ENCODE measurements at places on chromosomes 7 and 10.
A peak's percentile ranks its signal among the peaks of the same experiment; 100 is the strongest.

GRCh38 chr10:129788215-129788614 lies 175.9 kb downstream of the EBF3 start:
- no peak for DNase-seq

DNA sequence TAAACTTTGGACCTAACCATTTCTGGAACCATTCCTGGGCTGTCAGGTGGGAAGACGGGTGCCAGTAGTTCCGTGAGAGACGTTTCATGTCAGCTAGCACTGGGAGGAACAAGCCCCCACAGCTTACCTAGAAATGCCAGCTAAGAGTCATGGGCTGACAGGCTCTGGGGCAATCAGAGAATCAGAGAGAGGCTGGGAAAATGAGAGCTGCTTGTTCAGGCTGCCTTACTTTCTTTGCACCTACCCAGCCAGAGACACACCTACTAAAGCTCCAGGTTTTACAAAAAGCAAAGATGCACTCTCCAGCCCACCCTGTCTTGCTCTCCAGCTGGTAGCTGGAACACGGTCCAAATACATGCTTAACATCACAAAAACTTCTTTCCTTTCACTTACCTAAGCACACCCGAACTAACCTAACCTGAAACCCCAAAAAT lies 688 bp downstream of the PTN start:
- no peak for DNase-seq

GRCh38 chr10:80057171-80057570 lies 21.3 kb upstream of the TMEM254 start:
- no peak for DNase-seq

DNA sequence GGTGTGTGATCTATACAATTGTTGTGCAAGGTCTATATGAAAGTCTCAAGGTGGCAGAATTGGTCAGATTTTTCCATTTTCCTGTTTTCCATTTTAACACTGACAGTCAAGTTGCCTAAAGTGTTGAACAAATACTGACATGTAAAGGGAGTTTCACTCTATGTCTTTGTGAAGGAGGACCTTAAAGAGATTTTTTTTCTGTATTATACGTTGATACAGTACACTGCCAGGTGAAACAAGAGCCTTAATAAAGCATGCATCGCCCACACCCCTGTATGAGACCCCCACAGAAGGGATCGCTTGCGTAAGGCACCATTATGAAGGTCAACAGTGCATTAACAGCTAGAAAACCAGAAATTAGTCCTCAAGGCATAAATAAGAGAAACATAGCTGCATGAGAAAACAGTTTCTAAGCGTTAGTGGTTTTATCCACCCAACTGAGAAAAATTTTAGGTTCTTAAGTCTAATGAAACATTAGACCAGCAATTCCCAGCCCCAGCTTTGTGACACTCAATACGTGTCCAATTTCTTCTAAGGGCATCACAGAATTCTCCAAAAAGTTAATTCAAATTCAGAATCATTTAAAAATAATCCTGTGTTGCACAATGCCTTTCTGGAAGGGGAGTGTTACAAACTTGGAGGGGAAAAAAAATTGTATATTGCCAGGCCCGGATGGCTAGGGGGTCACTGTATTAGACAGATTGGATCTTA lies 6.9 kb downstream of the KLF6 start:
- no peak for DNase-seq

- no peak for DNase-seq
Measured at GRCh38 chr10:9733766-9734165, 1283.9 kb upstream of the CELF2 start.

- no peak for DNase-seq
Measured at GRCh38 chr7:146805082-146805481, 688.5 kb downstream of the CNTNAP2 start.

- no peak for DNase-seq
Measured at GRCh38 chr10:116237970-116238369, 35.0 kb downstream of the GFRA1 start.

GRCh38 chr7:27942711-27943110 lies 202.7 kb downstream of the TAX1BP1 start:
- no peak for DNase-seq

DNA sequence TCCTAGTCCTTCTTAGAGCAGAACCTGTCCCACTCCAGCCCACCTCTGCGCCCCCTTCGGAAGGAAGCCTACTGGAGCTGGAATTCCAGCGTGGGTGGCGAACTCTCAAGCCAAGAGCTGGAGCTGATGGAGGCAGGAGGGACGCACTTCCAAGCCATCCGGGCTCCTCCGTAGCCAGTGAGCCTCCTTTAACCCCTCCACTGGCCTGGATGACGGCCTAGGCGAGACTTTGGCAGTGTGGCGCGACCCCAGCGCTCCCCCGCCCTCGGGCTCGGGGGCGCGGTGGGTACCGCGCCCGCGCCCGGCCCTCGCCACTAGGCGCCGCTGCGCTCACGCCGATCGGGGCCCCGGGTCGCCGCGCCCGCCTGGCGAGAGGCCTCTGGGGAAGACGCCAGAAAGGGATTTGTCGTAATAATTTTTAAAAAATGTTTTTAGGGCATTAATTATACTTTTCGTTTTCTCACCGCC lies 5.1 kb upstream of the EMX2 start:
- DNase-seq: peak; percentile 34

DNA sequence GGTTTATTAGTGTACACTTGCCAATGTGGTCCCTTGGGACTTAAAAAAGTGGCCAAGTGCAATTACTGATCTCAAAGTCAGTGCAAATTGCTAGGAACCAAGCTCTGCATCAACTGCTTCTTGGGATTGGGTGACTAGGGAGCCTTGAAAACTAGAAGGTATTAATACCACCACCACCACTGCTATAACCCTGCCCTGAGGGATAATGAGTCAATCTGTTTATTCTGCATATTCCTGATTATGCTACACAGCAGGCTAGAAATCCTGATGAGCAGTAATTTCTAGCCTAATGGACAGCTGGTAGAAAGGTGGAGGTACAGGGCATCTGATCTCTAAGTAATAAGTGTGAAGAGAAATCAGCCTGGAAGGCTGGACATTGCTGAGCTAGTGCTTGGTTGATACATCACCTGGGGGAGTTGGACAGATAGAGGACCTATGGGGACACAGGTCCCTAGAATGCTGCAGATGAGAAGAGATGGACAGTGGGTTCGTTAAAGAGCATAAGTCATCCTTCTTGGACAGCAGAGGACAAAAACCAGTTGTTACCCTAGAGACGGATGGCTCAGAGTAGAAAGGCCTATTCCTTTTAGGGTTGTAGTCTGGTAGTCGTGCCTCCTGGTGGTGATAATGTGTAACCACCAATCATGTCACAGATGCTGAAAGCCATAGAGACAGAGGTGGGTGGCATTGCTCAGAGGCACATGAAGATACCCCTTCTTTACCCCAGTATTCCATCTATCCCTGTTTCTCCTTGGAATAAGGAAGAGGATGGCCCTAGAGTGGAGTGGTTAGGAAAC lies 554.8 kb downstream of the SORCS1 start:
- DNase-seq: no peak

DNA sequence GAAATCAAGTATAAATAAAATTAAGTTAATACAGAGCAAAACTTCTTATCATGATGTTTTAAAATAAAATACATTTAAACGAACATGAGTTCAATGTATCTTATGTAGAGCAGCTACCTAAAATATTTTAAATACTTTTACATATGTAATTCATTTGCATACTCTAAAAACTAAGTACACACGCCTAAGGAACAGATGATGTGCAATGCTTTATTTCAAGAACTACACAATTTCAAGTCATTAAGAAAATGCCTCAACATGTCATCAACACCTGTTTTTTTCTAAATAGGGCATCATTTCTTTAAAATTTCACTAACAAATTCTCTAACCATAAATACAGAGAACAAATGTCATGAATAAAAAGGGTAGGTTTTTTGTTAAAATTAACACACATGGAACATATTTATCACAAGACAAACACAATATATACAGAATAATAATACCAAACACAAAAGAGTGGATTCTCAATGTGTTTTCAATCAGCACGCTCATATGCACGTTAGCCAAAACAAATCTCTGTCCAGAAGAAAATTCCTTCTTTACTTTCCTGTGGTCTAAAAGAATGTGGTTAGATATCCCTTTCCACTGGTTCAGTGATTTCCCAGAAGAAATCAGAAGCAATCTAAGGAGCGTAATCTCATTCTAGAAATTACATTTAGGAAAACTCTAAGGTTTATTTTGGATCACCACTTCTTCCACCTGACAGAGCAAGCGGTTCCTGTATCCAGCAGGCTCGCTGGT lies 73.0 kb upstream of the PFKP start:
- DNase-seq: no peak

DNA sequence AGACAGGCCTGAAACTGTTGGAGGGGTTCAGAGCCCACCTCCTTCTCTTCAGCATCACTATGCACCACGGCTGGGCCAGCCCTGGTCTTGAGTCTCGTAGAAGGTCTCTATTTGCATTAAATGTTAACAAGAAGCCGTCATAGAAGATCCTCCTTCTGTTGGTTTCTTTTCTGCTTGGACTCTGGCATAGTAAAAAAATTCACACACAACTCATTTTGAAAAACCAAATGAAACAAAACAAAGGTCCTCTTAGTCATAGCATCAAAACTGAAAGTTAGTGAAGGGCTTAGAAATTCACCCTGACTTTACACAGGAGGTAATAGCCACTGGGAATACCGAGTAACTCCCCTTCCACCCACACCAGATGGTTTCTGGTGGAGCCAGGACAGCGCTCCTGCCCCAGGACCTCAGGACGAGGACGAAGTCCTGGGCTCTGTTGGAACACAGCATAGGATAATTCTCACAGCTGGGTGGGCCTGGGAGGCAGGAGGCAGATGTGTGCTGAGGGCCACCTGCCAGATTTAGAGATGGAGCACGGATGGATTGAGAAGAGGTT lies 248.4 kb upstream of the KLF6 start:
- DNase-seq: no peak

DNA sequence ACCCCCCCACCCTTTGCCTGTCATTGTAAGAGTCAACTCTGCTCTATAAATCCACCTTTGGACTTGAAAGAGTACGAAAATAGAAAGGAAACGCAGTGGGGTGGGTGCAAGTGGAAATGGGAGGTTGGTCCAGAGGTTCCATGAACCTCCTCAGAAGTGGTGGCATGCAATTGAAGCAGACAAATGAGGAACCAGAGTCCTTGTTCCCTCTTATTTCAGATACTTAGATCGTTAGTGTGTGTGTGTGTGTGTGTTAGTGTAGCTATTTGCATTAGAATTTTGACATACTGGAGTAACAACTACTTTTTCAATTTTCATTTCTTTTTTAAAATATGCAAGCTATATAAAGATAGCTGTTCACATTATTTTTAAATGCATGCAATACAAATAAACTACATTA lies 18.1 kb upstream of the TFAM start:
- DNase-seq: no peak

DNA sequence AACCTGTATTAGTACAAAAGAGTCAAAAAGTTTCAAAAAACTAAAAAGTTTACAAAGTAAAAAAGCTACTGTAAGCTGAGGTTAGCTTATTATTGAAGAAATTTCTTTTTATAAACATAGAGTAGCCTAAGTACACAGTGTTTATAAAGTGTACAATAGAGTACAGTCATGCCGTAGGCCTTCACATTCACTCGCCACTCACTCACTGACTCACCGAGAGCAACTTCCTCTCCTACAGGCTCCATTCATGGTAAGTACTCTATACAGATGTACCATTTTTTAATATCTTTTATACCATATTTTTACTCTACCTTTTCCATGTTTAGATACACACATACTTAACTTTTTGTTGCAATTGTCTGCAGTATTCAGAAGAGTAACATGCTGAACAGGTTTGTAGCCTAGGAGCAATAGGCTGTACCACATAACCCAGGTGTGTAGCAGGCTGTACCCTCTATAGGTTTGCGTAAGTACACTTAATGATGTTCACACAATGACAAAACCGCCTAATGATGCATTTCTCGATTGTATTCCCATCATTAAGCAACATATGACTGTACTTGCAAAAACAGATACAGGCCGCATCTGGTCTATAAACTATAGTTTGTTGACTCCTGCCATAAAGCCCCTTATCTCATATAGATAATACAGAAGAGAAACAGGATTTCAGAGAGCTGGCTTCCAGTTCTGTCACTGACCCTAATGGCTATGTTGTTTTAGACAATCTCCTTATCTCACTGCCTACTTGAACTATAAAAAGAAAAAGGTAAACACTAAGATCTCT lies 438.8 kb downstream of the HTR7 start:
- DNase-seq: no peak

DNA sequence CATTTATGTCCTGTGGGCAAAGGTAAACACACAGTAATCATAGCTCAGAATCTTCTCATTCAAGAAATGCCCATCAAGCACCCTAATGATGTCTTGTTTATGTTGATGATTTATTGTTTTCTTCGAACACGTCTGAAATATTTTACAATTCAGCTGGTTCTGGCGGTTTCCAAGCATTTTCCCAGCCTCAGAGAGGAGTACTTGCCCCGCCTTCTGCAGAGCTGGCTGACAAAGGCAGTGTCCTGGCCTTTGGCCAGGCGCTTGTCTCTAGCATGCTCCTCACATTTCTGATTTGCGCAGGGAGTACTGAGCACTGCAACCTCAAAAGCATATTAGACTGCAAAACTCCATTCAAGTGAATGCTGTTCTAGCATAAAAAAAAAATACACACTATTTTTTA lies 314.2 kb upstream of the GNAI1 start:
- DNase-seq: no peak

- no peak for DNase-seq
Measured at GRCh38 chr7:106788637-106789036, 76.4 kb upstream of the PIK3CG start.

GRCh38 chr10:76315240-76315639 lies 883.8 kb downstream of the LRMDA start:
- DNase-seq: no peak

GRCh38 chr10:119349341-119349740 lies 142.0 kb downstream of the GRK5 start:
- DNase-seq: no peak

DNA sequence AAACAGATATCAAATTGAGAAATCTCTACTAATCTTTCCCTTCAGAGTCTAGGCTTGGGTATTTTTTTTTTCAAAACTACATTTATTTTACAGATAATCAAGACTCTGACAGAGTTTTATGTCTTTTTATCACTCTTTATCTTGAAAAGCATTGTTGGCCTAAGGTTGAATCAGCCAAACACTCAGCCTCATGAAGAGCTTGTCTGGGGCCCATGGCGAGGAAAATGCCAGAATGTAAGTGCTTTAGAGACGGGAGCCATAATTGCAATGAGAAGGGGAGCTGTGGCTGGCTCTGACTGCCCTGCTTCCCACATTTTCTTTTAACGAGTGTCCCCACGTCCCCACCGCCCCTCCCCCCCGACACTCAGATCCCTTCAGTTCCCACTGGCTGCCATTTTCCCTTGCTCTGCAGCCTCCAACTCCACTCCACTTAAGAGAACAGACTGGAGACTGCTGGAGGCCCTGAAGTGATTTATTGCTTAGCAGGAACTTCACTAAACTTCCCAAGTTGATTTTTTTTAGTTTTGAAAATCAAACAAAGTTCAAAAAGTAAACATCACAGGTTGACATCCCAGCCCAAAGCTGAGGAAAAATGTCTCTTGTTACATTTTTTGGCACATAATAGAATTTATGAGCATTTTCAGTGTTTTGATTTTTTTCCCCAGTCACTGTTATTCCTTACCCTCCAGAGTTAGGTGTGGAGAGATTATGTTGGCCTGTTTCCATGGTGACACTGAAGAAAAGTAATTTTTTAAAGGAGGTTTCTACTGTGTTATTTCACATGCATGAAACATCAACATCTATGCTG lies 637.5 kb upstream of the GALNT17 start:
- no peak for DNase-seq
